Placental pericyte (primary cell): ENCODE measurements at places on chromosomes 3 and 15. TPM values are rescaled to one million over a fixed set of nuclear protein-coding genes. Genes with fewer than 3 reads are reported as not detected.

Gene LXN
- total RNA-seq, result 15.5 and 32.6 TPM in 2 replicates

Gene DISP2
- total RNA-seq, result 0.14 and 0.44 TPM in 2 replicates

Gene DUOXA2
- total RNA-seq, result not detected in 2 replicates

Gene ZNF148
- total RNA-seq, result 26.9 and 30.6 TPM in 2 replicates

Gene CPEB1
- total RNA-seq, result 3.3 and 5.9 TPM in 2 replicates

Gene GABRB3
- total RNA-seq, result 0.22 and 0.29 TPM in 2 replicates
